Thoracic aorta (tissue), 2 donors: ENCODE measurements at places on chromosomes 1 and 21.

DNA sequence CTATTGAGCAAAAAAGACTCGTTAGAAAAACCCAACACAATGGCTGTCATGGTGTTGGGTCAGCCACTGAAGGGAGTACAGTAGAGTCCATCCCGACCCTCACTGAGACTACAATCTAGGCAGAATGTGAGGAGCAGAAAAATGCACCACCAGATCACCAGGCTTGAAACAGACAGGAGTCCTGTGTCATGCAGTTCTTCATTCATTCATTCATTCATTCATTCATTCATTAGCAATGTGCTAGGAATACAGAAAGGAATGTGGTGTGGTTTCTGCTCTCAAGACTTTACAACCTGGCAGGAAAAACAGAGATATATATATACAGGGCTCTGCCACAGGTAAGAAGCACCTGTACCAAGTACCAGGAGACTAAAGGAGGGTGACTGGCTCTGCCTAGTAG is 392.3 kb downstream of the OMA1 start:
- no peak for DNase-seq

GRCh38 chr1:192941722-192942411 is 117.3 kb downstream of the UCHL5 start:
- DNase-seq, result no peak

DNA sequence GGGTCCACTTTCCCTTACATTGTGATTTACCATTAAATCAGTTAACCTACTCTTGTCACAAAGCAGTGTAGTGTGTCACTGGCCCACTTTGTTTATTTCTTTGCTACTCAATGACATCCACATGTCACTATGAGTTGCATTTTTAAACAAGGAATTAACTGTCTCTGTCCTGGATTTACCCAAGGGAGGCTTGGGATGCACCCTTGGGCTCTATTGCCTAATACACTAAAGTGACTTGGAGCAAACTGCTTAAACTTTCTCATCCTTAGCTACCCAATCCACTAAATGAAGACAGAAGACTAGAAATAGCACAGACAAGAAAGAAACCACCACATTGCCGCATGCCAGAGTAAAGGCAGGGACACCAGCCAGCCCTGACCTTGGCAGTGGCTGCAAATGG is 136.2 kb upstream of the TIAM1 start:
- DNase-seq, result no peak

- DNase-seq, result no peak
Observed at GRCh38 chr1:95854457-95854856, 620.4 kb downstream of the RWDD3 start.

GRCh38 chr1:63322944-63323864 is 837 bp downstream of the FOXD3 start:
- DNase-seq, result no peak

GRCh38 chr21:39016740-39017315 is 166.4 kb downstream of the PSMG1 start:
- no peak for DNase-seq

GRCh38 chr1:52798331-52798730 is 44.2 kb upstream of the ZYG11A start:
- DNase-seq, result no peak

- DNase-seq, result no peak
Observed at GRCh38 chr21:35400233-35400939, 351.3 kb upstream of the RUNX1 start.

GRCh38 chr1:156612666-156613065 is 6.5 kb upstream of the HAPLN2 start:
- DNase-seq, result no peak

GRCh38 chr21:41768437-41769042 is 1.7 kb upstream of the RIPK4 start:
- no peak for DNase-seq

GRCh38 chr1:184640505-184640904 is 114.2 kb downstream of the EDEM3 start:
- no peak for DNase-seq

GRCh38 chr1:90986953-90987352 is 34.9 kb downstream of the ZNF644 start:
- no peak for DNase-seq

GRCh38 chr1:41864471-41865040 is 54.2 kb downstream of the HIVEP3 start:
- no peak for DNase-seq

DNA sequence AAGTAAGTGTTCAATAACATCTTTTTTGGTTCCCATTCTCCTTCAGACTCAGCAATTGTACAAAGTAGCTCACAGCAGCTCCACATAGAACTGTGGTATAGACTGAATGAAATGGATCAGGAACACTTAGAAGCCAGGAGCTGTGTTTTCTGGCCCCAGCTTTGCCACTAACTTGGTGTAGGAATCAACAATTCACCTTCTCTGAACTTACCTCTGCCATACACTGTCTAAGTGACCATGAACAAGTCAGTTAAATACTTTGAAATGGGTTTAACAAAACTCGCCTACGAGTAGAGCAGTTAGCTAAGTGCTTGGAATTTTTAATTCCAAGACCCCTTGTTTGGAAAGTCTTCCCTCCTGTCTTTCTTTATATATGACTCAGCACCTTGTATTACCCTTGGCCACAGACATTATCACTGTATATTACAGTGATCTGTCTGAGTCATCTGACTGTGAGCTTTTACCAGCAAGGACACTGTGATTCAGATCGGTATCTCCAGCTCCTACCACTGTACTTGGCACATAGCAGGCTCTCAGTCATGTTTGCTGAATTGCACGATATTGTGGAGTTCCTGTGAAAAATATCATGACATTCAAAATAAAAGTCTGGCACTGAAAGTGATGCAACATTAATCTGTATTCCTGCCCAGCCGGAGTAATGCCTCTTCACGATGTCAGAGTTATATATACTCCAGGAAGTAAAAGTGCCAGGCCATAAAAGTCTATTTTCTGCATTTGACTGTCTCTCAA is 101.7 kb upstream of the BEND5 start:
- DNase-seq, result no peak

GRCh38 chr1:162206300-162206699 is 136.8 kb downstream of the NOS1AP start:
- no peak for DNase-seq

- DNase-seq, result no peak
Observed at GRCh38 chr1:147630447-147630846, 39.9 kb downstream of the ACP6 start.

GRCh38 chr21:37455504-37455911 is 88.9 kb downstream of the DYRK1A start:
- no peak for DNase-seq

DNA sequence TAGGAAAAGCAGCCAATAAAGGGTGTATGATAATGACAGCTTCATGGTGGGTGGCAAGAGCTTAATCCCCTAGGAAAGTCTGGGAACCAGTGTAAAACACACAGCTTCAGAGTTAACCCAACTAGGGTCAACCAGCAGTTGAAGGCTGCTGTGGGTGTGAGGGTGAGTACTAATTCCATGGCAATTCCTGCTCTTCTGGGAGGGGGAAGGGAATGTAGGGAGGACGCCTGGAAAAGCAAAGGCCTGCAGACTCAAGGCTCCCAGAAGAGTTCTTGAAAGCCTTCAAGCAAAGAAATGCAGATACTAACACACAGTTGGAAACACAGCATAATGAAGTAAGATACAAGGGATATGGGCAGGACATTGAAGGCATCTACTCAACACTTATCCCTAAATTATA is 28.1 kb downstream of the TTLL7 start:
- DNase-seq, result no peak

- DNase-seq, result no peak
Observed at GRCh38 chr1:219020386-219020785, 153.3 kb upstream of the LYPLAL1 start.

DNA sequence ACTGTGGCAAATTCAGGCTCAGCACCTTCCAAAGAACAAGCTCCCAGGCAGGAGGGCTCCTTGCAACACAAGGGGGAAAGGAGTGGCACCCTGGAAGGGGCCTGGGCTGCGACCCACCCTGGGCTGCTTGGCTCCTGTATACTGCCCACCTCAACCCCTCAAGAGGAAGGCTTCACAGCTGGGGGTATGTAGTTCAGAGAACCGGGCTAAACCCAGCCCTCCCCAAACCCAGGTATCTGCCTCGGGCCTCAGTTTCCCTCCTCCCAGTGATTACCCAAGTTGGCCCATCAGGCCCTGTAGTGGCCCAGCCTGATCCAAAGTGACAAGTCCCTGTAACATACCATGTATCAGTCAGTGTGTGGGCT is 7.5 kb downstream of the TENT5B start:
- DNase-seq, result no peak

- no peak for DNase-seq
Observed at GRCh38 chr1:180594723-180595122, 36.0 kb downstream of the OVAAL start.

GRCh38 chr1:211521102-211521815 is 29.3 kb upstream of the RD3 start:
- DNase-seq, result no peak

GRCh38 chr1:167447521-167448136 is 70.7 kb downstream of the CD247 start:
- DNase-seq, result no peak

DNA sequence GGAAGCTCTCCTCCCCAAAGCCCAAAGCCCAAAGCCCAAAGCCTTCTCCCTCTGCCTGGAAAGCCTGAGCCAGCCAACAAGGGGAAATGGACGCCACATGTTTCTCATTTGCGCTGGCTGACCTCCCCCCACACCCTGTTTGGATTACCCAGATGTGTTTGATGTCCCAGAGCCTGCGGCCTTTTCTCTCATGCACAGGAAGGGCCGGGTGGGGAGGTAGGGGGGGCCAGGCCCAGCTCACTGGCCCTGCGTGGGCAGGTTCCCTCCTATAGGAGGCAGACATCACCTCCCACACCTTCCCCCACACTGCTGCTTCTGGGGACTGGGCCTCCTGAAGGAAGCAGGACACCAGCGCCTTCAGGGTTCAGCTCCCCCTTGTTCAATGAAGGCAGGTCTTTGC is 116.3 kb downstream of the NAV1 start:
- DNase-seq, result no peak

- DNase-seq, result no peak
Observed at GRCh38 chr1:19037659-19038058, 81.2 kb upstream of the IFFO2 start.

GRCh38 chr1:3134381-3135072 is 65.5 kb downstream of the PRDM16 start:
- no peak for DNase-seq

DNA sequence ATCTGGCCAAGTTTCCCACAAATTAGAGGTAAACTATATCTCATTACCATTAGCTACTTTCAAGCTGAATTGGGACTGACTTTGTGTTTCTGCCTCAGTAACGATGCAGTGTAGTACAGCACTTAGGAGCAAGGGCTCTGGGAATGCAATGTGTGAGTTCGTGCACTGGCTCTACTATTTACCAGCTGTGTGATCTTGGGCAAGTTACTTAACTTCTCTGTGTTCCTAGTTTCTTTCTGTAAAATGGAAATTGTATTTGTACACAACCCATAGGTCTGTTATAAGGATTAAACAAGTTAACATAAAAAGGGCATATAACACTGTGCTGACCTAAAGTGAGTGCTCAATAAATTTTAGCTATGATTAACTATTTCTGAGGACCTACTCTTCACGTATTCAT is 65.0 kb upstream of the CSF1 start:
- no peak for DNase-seq

DNA sequence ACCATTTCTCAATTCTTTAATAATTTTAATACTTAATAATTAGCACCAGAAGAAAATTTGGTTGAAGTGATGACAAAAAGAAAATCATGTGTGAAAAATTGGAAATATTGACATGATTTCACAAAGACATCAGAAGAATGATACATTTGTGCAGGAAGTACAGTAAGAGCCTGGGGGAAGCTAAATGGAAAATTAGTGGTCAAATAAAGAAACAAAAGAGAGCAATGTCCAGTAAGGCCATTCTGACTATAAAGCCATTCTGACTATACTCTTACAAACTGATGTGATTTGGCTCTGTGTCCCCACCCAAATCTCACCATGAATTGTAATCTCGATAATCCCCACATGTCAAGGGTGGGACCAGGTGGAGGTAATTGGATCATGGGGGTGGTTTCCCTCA is 48.6 kb upstream of the KCNE1 start:
- no peak for DNase-seq

DNA sequence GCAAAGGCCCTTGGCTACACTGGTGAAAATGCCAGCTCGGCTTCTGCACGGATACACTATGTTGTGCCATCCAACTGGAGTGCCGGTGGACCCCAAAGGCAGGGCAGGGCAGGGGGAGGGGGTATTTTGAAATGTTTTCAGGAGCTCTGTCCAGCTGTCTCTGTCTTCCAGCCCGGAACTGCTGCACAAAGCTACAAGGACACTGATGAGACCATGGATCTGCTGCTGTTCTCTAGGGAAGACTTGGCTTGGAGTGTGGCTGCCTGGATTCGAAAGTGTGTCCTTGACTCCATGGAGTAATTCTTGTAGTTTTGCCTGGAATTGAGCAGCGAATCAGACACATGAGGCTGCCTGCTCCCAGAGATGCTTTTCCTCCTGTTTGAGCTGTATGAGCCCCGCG is 42.4 kb downstream of the TTC39A start:
- DNase-seq, result no peak
